Activated naive CD4-positive, alpha-beta T cell treated with anti-CD3 and anti-CD28 coated beads, Interleukin-2, amount 10 ng/mL, durations not matched to agents 5 hours and 36 hours (primary cell): ENCODE measurements at places on chromosomes 2 and 18. TPM values are rescaled to one million over a fixed set of nuclear protein-coding genes. Genes with fewer than 3 reads are reported as not detected.

Gene DPP4
- total RNA-seq: 130 TPM

Gene PKDCC
- total RNA-seq: not detected

Gene ABCG5
- total RNA-seq: not detected

Gene SMAD2
- 131 TPM for total RNA-seq

Gene STPG4
- total RNA-seq: 0.48 TPM

Gene KLHL41
- not detected for total RNA-seq

Gene TUBA4B
- total RNA-seq: not detected
